Amygdala (tissue), 56 donors: ENCODE measurements at places on chromosomes 2 and 18.

DNA sequence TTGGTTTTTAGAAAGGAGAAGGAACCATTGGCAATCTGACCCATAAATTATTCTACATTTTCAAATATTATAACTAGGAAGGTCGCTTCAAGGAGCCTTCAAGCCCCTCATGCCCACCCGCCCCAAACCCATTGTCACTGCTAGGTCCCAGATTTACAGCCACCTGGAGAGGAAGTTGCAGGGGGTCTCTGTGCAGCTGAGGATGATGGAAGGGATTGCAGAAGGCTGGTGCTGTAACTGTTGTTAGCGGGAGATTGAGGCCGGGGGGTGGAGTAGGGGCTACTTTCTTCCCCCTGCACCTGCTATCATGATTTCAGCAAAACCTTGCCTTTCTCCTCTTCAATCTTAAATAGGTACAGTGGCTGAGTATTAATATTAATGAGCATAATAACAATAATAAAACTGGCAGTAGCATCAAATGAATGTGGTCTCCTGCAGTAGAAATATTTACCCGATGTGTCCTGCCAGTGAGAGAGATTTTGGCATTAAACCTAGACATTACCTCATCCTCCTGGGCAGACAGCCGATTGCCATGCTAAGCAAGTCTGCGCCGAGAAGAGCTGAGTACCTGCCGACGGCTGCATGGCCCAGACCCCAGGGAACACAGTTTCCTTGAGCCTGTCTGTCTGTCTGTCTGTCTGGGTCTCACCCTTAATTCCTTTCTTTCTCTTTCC lies 225.4 kb downstream of the FAM210A start:
- DNase-seq = peak; percentile 21

GRCh38 chr2:29627279-29627711 lies 294.1 kb downstream of the ALK start:
- no peak for DNase-seq

- DNase-seq = no peak
Measured at GRCh38 chr2:239777219-239777618, 247.9 kb downstream of the NDUFA10 start.

GRCh38 chr2:25279091-25279651 lies 62.6 kb downstream of the DNMT3A start:
- DNase-seq = peak; percentile 34

DNA sequence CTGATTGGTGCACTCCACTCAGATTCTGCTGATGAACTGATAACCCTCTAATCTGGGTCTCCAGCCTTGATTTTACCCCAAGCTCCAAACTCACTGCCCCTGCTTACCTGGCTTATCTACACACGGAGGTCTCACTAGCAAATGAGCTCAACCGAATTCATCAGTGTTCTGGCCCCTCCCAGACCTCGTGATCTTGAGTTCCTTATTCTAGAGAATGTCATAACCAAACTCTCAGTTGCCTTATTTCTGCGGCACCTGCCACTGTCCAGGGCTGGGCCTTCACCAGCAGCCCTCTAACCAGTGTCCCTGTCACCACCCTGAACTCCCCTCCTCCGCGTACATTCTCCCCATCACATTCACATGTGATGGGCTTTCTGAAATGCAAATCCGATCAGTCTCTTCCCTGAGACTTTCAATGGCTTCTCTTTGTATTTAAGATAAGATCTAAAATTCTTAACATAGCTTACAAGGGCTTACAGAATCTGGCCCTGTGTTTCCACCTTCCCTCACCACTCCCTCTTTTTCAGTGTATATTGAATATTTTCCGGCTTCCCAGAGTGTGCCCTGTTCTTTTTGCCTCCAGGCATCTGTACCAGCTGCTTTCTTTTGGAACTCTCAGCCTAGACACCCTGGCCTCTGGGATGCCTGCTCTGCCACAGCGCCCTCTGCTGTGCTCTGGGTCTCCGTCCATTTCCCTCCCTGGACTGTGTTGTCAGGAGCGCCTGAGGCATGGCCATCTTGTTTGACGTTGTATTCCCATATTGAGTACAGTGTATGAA lies 31.1 kb downstream of the NAB1 start:
- no peak for DNase-seq
